ENCODE measurements at places on chromosomes 3 and 15.

DNA sequence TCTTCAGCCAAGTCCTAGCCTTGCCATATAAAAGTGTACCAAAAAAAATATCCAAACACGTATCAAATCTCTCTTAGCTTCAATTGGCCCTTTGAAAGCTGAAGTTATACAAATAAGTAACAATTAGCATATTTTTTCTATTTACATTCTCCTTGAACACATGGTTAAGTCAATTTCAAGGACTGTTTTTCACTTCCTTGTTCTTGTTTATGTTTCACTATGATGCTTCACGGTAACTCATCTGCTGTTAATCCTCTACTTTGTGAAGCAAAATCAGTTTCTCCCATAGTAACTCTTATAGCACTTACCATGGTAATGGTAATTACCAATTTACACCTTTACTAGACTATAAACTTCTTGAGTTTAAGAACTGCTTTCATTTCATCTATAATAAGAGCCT is 10.6 kb upstream of the SPRED1 start:
- DNase-seq, result no peak

DNA sequence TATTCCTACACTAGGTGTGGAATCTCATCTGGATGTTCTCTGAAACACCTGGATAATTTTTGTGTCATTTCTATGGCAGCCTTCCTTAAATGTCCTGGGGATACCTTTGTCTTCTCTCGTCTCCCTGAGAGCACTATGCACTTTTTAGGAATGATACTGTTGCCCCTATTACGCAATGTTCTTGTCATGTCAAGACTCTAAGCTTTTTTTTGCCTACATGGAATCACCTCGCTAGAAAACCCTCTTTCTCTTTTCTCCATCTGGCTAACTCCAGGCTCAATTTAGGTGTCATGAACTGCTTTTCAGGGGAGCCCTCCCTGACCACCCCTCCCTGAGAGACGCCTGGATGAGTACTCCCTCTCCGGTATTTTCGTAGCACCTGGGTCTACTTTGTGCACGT is 81.3 kb downstream of the SOX2 start:
- DNase-seq, result no peak

GRCh38 chr3:122063908-122064307 is 8.7 kb downstream of the CD86 start:
- no peak for DNase-seq

GRCh38 chr3:88082854-88083253 is 23.8 kb downstream of the ZNF654 start:
- no peak for DNase-seq

- no peak for DNase-seq
These were observed 46.2 kb downstream of the PTH1R start for GRCh38 chr3:46923559-46924350.

DNA sequence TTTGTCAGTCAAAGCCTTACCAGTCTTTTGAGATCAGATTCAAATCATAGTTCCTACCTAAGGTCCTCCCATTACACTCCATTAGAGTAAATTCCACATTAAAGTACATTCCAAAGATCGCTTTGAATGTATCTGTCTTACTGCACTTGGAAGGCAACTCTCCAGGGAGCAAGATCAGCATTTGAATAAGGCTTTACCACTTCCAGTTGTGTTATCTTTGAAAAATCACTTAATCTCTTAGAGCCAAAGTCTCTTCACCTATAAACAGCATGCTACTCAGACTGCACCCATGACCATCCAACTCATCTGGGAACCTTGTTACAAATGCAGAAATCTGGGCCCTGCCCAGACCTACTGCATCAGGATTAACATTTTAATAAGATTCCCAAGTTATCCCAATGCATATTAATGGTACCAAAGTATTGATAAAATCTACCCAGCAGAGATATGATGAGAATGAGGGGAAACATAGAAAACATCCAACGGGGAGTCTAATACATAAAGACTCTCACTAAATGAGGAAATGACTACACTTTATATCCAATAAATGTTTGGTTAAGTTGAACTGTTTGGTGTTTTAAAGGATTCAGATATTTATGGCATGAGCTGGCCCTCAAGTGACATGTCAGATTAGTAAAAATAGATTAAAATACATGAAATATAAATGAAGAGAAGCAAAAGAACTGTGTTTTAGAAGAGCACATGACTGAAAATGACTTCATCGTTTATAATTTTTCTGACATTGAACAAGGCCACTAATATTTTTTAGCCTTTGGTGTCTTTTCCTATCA is 75.9 kb downstream of the TNIK start:
- no peak for DNase-seq

DNA sequence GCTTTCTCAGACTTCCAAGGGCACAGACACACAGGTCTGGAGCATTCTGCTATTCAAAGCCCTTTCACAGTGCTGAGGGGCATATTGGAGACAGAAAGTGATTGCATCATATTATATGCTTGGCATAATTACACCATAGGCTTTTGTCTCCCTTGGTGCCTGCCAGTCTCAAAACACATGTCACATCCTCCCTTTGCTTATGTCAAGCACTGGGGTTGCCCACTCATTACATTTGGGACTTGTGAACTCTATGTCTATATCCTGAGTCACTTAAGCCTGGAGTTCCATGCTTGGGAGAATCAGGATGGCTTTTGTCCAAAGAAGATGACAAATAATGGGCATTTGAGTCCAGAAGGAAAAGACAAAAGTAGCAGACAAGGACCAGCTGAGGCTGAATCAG is 12.3 kb upstream of the PDZRN3 start:
- no peak for DNase-seq

GRCh38 chr3:36900474-36901443 is 44.1 kb downstream of the TRANK1 start:
- no peak for DNase-seq

- no peak for DNase-seq
These were observed 39.2 kb downstream of the HMCES start for GRCh38 chr3:129317848-129318247.

GRCh38 chr3:127784865-127785710 is 37.2 kb downstream of the MGLL start:
- DNase-seq, result no peak

DNA sequence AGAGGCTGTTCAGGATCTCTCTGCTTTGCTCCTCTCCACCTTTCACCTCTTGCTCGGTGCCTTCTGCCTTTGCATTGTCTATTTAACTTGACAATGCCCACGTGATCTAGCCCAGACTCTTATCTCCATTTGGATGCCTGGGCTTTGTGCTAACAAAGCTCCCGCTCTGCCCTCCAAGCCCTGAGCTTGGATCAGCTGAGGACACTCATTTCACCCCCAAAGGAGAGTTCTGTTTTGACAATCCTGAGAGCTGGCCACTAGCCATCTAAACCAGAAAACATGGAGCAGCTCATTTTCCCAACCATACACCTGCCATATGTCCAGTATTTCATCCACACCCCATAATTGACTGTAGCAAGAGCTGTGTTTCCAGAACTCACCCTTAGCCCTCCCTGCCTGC is 12.8 kb downstream of the GPR176 start:
- DNase-seq, result no peak

- no peak for DNase-seq
These were observed 98.7 kb downstream of the PLD1 start for GRCh38 chr3:171711461-171712170.

- DNase-seq, result no peak
These were observed 15.9 kb downstream of the COLQ start for GRCh38 chr3:15505479-15506165.

DNA sequence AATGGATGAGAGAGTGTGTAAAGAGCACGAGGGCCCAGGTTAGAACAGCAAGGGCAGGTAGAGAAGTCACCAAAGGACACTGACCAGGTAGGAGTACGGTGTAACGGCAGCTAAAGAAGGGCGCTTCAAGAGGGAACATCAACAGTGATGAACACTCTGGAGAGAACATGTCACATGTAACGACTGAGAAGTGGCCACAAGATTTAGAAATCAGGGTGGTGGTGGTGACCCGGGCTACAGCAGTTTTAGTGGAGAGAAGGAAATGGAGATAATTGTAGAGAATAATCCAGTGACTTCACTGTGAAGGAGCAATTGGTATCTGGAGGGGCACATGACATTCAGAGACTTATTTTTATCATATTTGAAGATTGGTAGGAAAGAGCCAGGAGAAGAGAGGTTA is 1.2 kb upstream of the C15orf40 start:
- DNase-seq, result no peak

DNA sequence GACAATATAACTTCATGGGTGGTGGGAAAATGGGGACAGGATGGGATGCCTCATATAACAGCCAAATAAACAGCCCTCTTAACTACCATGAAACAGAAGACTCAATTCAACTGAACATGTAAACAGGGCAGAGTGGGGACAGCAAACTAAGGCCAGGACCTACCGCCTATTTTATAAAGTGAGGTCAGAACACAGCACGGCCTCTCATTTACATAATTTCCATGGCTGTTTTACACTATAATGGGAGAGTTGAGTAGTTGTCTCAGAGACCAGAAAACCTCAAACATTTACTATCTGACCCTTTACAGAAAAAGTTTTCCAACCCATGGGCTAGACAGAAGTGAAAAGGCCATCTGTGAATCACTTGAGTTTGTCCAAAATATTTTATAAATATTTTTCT is 56.7 kb upstream of the SNRPA1 start:
- no peak for DNase-seq

DNA sequence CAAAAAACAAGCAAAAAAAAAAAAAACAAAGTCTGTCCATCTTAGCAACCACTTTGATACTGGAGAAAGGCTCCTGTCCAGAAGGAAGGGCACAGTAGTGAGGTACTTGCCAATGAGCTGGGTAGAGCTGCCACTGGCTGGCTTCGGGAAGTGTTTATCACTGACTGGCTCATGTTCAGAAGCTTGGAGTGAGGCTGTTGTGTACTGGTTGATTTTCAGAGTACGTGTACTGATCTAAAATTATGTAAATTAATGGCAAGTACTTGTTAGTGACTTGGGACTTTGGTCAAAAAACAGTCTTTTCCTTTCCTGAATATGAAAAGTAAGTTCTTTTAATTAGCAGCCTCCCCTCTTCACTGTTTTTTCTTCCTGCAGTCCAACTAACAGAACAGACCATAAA is 979 bp upstream of the ZNF621 start:
- no peak for DNase-seq

GRCh38 chr3:89565098-89565497 is 457.7 kb downstream of the EPHA3 start:
- no peak for DNase-seq

- no peak for DNase-seq
These were observed 38.6 kb downstream of the TAFA4 start for GRCh38 chr3:68893600-68894239.

GRCh38 chr15:59237924-59238331 is 31.3 kb downstream of the LDHAL6B start:
- DNase-seq, result no peak

- no peak for DNase-seq
These were observed 29.2 kb upstream of the ANXA2 start for GRCh38 chr15:60426870-60427508.

- no peak for DNase-seq
These were observed 2.5 kb downstream of the PFN2 start for GRCh38 chr3:149968216-149968615.

- no peak for DNase-seq
These were observed 227.2 kb upstream of the TBL1XR1 start for GRCh38 chr3:177424521-177424920.

GRCh38 chr15:73019601-73020146 is 32.6 kb upstream of the NEO1 start:
- no peak for DNase-seq

DNA sequence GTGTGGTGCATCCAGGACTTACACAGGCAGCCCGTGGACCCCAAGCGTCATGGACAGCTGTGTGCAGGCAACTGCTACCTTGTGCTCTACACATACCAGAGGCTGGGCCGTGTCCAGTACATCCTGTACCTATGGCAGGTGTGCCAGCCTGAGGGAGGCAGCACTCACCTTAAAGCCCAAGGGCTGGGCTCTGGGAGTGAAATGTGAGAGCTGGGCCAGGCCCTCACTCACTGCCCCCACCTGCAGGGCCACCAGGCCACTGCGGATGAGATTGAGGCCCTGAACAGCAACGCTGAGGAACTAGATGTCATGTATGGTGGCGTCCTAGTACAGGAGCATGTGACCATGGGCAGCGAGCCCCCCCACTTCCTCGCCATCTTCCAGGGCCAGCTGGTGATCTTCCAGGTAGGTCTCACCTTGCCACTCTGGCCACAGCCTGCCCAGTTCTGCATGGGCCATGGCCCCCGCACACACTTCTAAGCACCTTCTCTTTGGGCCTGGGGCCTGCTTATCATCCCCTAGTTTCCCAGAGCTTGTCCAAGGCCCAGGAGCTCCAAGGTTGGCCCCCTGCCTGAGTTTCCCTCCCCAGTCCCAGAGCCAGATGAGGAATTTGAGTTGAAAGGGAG is 11.0 kb downstream of the VILL start:
- no peak for DNase-seq

DNA sequence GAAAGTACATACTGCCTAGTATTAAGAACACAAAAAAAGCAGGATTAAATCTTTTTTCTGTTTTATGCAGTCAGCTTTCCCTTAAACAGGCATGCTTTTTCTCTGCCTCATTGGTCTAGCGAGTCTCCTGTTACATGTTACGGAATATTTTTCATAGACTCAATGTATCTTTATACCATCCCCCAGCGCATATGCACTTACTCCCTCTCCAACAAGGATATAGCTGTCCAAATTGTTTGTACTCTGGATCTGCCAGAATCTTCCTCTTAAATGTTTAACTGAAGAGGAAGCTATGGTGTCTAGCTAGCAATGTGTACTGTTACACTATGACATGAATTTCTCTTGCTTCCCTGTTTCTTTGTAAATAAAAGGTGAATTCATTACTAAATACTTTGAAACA is 9.2 kb upstream of the SLCO3A1 start:
- DNase-seq, result no peak

- DNase-seq, result no peak
These were observed 4.4 kb downstream of the KLF15 start for GRCh38 chr3:126352476-126353454.

DNA sequence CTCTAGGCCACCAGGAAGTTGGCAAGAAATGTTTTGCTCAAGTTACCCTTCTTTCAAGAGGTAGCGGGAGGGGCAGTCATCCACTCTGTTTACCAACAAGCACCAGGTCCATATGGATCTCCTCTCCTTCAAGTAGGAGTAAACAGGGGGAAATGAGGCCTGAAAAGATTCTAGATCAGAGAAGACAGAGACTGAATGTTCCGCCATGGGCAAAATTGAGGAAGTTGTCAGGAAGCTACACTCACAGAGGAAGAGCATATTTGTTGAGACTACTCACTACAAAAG is 81.6 kb downstream of the KLF15 start:
- DNase-seq, result no peak

Measured in T-helper 9 cell (primary cell).